ENCODE measurements at places on chromosomes 7 and 10.

- DNase-seq = no peak
Observed at GRCh38 chr7:82676777-82677463, 233.3 kb upstream of the CACNA2D1 start.

GRCh38 chr7:13731643-13732042 is 257.8 kb downstream of the ETV1 start:
- no peak for DNase-seq

DNA sequence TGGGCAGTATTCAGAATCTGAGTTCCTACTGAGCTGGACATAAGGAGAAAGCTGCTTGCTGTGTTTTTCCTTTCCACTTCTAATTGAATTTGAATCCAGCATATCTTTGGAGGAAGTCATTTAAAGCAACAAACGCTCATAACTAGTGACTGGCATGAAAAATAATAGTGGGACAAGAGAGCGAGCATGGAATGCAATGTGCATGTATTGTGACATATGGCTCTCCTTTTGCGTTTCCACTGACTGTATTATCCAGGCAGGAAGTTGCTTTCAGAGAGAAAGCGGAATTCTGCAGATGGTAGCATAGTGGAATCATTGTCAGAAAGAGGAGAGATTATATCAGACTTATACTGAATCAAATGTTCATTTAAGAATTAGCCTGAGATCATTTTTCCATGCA is 368.6 kb downstream of the REEP3 start:
- no peak for DNase-seq

- no peak for DNase-seq
Observed at GRCh38 chr10:48231699-48232315, 42.7 kb downstream of the FRMPD2 start.

GRCh38 chr7:91083855-91084644 is 180.2 kb upstream of the FZD1 start:
- DNase-seq = no peak

- no peak for DNase-seq
Observed at GRCh38 chr10:113073549-113074189, 123.6 kb downstream of the TCF7L2 start.

GRCh38 chr7:96538632-96539031 is 171.0 kb downstream of the SEM1 start:
- DNase-seq = no peak

- no peak for DNase-seq
Observed at GRCh38 chr10:11695779-11696178, 46.4 kb upstream of the ECHDC3 start.

DNA sequence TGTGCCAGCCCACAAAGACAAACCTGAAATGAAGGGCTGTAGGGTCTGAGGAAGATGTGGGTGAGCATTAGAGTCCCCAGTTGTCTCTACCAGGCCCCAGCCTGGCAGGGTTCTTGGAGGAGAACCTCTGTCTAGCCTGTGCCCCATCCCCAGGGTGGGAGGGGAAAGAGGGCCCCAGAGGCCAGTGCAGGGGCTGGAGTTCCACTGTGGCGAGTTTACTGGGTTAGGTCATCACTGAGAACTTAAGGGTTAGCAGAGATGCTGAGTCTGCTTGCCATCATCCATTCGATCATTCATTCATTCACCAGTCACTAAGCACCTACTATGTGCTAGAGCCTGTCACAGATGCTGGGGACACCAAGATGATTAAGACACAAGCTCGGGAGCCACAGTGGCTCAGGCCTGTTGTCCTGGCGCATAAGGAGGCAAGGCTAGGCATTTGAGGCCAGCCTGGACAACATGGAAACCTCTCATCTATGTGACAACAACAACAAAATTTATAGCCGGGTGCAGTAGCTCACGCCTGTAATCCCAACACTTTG is 2.6 kb downstream of the ANKRD2 start:
- DNase-seq = no peak

DNA sequence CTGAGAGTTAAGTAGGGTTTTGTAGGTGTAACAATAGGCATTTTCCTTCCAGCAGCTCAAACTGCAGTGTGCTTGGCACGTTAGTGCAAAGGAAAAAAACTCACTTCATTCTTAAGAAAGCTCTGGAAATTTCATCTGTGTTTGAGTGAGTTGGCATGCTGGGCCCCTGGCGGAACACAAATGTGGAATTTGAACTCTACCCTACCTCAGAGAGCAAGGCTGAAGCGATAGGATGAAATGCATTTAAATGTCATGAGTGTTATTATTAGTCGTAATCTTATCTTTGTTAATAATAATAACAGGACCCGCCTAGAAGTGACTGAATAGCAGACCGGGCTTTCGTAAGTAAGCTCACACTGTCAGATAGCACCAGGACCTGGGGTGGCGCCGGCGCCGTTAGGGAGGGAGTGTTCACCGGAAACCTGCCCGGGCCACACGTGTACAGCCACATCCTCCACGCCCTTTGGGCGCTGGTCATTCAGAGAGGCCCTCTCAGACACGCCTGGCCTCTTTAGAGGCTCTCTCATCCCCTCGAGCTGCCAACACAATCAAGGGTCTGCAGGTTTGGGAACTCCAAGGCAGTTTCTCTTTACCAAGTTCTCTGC is 63.5 kb downstream of the GRK5 start:
- DNase-seq = peak; percentile 51

DNA sequence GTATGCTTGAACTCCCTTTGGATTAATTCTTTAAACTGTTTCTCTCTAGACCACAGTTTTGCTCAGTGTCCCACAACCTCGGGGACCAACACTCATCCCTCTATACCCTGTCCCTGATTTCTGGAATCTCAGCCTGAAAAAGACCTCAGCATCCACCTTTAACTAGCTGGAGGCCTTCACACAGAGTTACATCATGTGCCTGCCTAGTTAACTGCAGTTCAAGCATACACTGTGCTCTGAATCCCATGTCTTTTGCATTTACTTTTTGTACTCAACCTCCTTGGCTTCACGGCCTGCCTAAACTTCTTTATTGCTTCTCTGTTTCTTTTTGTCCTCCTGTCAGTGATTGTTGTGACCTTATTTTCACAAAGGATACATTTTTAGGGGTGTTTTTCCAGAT is 66.7 kb downstream of the PRKG1 start:
- no peak for DNase-seq

All from GM18507 (cell line).